ENCODE measurements at places on chromosomes 4 and X.

DNA sequence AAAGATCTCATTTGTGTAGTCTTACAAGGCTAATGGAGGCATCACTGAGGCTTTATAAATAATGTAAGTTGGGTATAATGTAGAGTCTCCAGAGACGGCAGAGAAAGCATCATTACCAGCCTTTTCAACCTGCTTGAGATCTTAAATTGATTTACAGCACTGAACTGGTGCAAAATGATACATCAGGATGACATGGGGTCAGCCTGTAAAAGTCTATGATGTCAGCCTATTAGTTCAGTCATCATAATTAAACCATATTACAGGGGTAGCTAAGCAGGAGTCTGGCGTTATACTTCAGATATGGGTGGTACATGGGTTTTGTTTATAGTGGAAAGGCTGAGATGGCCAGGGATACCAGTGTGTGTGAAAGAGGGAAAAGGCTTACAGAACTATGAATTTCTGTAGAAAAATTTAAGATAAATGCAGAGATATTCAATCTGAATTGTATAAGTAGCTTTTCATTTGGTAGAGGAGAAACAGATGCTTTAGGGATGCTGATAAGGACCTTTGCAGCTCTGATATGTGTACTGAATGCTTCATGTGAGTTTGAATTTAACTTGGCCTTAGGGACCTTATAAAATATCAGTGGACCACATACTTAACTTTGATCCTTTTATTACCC is 2.7 kb downstream of the SMAD1 start:
- no peak for DNase-seq

- no peak for DNase-seq
Measured at GRCh38 chrX:133350751-133351150, 64.5 kb downstream of the GPC4 start.

DNA sequence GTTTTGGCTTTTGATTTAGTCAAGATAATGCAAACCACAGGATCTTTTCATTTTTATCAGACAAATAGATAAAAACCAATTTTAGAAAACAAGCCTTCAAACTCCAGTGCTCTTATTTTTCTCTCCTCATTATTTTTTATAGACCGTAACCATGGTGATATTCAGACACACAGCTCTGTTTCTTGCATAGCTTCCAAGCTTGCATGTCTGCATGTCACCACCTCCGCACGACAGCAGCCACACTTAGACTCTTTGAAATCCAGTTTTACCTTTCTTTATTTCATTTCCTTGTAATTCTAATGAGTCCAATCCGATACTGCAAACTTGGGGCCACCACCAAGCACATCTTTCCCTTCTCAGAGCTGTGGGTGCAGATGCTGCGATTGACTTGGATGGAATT is 94.3 kb upstream of the GPM6A start:
- DNase-seq: no peak

DNA sequence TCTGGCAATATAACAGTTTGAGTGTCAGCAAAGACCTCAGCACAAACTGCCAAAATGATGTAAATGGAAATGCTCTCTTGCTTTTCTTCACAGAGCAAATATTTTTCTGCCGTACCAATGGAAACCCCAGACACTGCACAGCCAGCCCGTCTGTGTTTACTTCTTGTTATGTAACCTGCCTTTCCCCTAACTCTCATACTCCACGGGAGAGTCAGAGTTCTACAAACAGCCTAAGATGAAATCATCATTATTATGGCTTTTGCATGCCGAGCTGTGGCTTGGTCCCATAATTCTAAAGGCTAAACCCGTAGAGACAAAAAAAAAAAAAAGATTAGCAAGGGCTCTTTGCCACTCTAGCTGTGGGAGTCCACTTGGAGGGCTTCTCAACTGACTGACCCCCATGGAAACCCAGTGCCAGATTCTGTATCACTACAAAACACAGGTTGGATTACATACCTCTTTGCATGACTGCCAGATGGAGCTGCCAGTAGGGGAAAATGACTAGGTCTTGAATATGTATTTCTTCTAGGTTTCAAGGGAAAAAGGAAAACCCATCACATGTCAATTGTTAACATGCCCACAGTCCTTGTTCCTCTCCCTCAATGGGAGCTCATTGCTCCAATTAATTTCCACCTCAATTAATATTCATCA is 197.2 kb upstream of the CNKSR2 start:
- no peak for DNase-seq

DNA sequence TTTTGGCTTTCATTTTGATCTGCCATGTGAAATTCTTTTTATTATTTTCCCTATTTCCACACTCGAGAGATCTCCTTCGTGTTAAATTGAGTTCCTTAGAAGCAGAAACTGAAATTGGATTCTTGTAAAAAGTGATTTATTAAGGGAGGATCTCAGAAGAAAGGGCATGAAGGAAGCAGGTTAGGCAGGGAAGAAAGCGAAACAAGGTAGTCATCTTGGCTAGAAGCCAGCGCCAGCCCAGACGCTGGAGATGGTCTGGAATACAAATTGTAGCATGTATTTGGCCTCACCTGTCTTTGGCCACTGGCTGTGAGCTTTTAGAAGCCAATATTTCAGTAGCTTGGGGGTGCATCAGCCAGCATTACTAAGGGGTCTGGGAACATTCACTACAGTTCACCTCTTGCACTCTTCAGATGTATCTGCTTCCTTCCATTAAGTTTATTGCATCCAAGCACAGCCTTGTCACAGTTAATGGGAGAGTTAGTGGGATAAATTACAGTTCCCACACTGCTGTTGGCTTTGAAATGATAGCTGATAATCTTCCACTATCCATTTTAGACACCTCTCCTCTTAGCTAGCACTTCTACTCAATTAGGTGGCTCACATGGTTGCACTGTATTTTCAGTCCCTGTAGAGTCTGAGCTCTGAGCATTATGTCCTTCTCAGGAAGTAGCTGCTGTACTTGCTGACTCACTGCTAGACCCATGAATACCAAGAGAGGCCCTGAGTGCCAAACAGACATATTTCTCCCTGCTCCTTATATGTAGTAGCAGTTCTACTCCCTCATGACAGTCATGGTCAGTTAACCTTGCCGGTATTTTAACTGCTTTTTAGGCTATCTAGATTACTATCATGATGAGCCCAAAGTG is 14.6 kb downstream of the GRXCR1 start:
- no peak for DNase-seq

Data from stimulated activated CD4-positive, alpha-beta T cell treated with anti-CD3 and anti-CD28 coated beads, Interleukin-4, amount 100 ng/mL, for 48 hours (primary cell).